ENCODE measurements at places on chromosomes 7 and 10. TPM values are rescaled to one million over a fixed set of nuclear protein-coding genes. Genes with fewer than 3 reads are reported as not detected.

Gene GBF1
- total RNA-seq: 28.8 TPM

Gene NPY
- total RNA-seq: not detected

Gene CRTAC1
- not detected for total RNA-seq

Gene FGFR2
- total RNA-seq: 0.44 TPM

Gene RAPGEF5
- total RNA-seq: 0.75 TPM

Gene TMEM229A
- total RNA-seq: not detected

Gene ZCCHC24
- 19.6 TPM for total RNA-seq

Gene UTF1
- not detected for total RNA-seq

Gene PLCE1
- 2.2 TPM for total RNA-seq

Gene RGR
- total RNA-seq: not detected

Gene CAMK2B
- not detected for total RNA-seq

Gene MAT1A
- total RNA-seq: not detected

Gene SLC16A12
- total RNA-seq: under 0.01 TPM

Gene PRXL2A
- 14.9 TPM for total RNA-seq

Gene PUS7
- total RNA-seq: 23.9 TPM

Gene OR6B1
- not detected for total RNA-seq

Gene ABCB4
- 0.44 TPM for total RNA-seq

Gene P4HA1
- total RNA-seq: 428 TPM

Gene PNLIP
- not detected for total RNA-seq

Gene SEMA3A
- total RNA-seq: 113 TPM

Gene PRPS1L1
- total RNA-seq: not detected

Gene AQP1
- total RNA-seq: 0.50 TPM

Gene SPDYE8
- not detected for total RNA-seq

Gene PROSER2
- 0.44 TPM for total RNA-seq

Gene PIP
- not detected for total RNA-seq

Gene VSTM4
- 1.1 TPM for total RNA-seq

Gene SUGCT
- 7.2 TPM for total RNA-seq

Gene MYH16
- 0.33 TPM for total RNA-seq

Gene LZTS2
- total RNA-seq: 86.4 TPM

Gene BEND7
- 5.4 TPM for total RNA-seq

Gene MMD2
- not detected for total RNA-seq

Gene AKR1C1
- 86.1 TPM for total RNA-seq

Gene BET1
- 66.6 TPM for total RNA-seq

Gene HABP2
- not detected for total RNA-seq

Gene NAT16
- under 0.01 TPM for total RNA-seq

Gene NPY4R
- total RNA-seq: not detected

Gene NCF1
- total RNA-seq: not detected

Gene FAM25G
- not detected for total RNA-seq

Gene NME8
- total RNA-seq: not detected

Gene JCAD
- 2.5 TPM for total RNA-seq

Gene AGMO
- total RNA-seq: not detected

All from uterine smooth muscle cell (primary cell).